ENCODE measurements at places on chromosomes 1 and 21.

- DNase-seq = no peak
Observed at GRCh38 chr1:38746941-38747600, 112.5 kb downstream of the RRAGC start.

GRCh38 chr1:4483021-4483625 lies 171.3 kb upstream of the AJAP1 start:
- DNase-seq = no peak

GRCh38 chr1:32350785-32351398 lies 11.4 kb downstream of the FAM229A start:
- DNase-seq = no peak

GRCh38 chr1:100575406-100575805 lies 37.5 kb downstream of the GPR88 start:
- no peak for DNase-seq

- DNase-seq = peak; percentile 43
Observed at GRCh38 chr1:62144238-62144831, 50.3 kb upstream of the L1TD1 start.

- no peak for DNase-seq
Observed at GRCh38 chr21:37603129-37603528, 236.6 kb downstream of the DYRK1A start.

DNA sequence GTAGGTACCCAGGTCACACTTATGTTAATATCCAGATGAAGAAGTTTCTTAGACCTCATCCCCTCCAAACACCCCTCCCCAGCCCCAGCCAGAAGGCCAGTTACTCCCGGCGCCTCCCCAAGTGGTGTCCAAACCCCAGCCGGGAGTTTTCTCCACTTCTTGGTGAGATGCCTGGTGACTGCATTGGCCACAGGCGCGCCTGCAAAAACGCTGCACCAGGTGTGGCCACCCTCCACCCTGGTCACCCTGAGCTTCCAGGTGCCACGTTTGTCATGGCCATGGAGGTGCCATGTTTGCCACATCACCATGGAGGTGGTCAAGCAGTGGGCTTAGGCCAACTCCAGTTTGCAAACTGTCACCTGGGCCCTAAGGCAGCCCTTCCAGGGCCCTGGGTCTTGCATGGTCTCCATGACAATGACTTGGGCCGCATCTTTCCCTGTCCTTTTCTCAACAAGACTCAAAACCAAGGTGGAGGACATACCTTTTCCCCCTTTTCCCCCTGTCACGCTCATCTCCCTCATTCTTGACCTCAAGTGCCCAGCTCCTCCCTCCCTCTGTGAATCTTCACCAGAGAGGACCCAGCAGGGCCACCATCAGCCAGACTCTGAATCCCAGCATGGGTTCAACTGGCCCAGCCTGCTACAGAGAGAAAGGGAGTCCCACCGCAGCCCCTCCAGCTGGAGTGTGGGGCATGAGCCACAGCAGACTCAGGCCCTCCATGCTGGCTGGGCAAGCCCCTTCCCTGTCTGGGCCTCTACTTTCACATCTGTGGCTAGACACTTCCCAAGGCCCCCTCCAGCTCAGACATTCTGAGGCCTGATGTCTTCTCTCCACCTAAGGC lies 125.9 kb upstream of the ZBTB40 start:
- no peak for DNase-seq

DNA sequence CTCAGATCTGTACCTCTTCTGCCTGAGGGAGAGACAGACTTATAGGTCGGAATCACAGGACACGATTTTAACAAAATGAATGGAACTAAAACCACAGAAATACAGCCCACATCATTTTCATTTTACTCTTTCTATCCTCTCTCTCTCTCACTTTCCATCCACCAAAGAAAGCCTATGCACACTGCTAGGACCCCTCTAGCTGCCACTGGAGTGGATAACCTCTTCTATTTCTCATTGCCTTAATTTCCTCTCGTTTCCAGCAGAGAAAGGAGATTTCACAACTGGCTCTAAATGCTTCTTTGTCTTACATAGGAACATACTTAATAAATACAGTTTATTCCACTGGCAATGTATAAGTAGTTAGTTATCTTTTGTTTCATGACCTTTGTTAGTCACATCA lies 867.8 kb upstream of the ADGRL4 start:
- DNase-seq = no peak

DNA sequence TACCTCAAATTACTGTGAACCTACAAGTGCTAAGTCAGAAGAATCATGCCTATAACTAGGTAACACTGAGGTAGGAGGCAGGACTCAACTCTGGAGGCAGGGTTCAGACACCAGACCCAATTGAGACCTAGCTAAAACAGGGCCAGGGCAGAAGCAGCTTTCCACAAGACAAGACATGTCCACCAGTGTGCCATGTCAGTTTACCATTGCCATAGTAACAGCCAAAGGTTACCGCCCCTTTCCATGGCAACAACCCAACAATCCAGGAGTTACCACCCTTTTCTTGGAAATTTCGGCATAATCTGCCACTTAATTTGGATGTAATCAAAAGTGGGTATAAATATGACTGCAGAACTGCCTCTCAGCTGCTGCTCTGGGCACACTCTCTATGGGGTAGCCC lies 432.3 kb downstream of the DPYD start:
- DNase-seq = no peak

GRCh38 chr21:39873687-39874086 lies 6.4 kb downstream of the PCP4 start:
- DNase-seq = no peak

GRCh38 chr1:66298464-66298863 lies 235.5 kb upstream of the SGIP1 start:
- peak; percentile 21 for DNase-seq

DNA sequence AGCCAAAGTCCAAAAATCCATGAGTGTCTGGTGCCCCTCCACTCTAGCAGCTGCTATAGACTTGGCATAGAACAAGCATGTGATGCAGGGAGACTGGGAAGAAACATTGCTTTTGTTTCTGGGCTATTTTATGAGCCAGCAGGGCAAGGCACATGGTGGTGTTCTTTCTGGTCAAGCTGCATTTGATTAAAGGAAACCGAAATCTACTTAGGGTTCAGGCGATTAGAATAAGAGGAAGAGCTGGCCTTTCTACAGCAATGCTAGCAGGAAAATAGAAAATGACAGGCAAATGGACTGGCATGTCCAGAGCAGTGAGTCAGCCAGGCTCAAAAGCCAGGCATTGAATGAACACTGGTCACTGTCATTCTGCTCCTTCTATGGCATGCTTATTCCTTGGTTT lies 28.5 kb upstream of the ARHGAP29 start:
- no peak for DNase-seq

DNA sequence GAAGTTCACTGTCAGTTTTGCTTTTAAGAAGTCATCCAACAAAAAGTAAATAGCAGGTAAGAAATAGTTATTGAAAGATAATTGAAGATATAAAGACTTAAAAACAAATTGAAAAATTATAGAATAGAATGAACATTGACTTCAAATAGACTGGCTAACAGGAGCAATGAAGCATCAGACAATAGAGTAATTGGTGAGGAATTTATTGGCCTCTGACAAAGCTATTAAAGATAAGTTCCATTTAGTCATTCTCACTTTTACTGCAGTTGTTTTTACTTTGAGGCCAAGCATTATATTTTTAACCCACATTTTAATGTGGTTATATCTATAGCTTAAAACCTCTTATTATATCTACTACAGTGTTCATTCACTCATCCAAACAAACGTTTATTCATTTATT lies 228.8 kb upstream of the ADGRL2 start:
- DNase-seq = no peak

GRCh38 chr1:42552636-42553035 lies 89.5 kb downstream of the CCDC30 start:
- no peak for DNase-seq

DNA sequence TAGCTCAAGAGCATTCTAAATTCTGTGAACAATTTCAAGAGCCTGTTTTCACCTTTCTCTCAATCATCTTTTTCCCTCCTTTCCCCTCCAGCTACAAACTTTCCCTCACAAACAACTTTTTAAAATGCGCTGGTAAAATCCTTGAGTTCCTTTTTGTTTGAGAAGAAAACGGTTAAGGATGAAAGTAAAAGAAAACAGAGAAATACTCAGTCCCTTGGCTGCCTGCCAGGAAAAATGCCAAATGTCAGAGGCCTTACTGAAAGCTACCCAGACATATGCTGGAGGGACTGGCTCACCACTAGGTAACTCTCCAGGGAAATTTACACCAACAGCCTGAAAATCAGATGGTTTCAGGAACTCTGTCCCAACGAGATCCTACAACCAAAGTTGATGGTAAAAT lies 11.0 kb upstream of the SERBP1 start:
- peak; percentile 56 for DNase-seq

GRCh38 chr1:42927920-42928505 lies 30.7 kb downstream of the SLC2A1 start:
- DNase-seq = no peak

- DNase-seq = peak; percentile 39
Observed at GRCh38 chr1:65207317-65207716, 59.3 kb downstream of the AK4 start.

Measured in fibroblast of upper back skin (primary cell).